ENCODE measurements at places on chromosomes 7 and 10. TPM values are rescaled to one million over a fixed set of nuclear protein-coding genes. Genes with fewer than 3 reads are reported as not detected.

The GJD4 gene
- total RNA-seq: not detected

The FXYD4 gene
- 1.1 TPM for total RNA-seq

The OPN4 gene
- total RNA-seq: not detected

The SFRP4 gene
- total RNA-seq: 6.7 TPM

The FAM13C gene
- total RNA-seq: 11.8 TPM

The VSTM2A gene
- not detected for total RNA-seq

The FBXL13 gene
- 3.0 TPM for total RNA-seq

The LRMDA gene
- 20.0 TPM for total RNA-seq

The PRSS1 gene
- total RNA-seq: not detected

The DNAH11 gene
- 3.4 TPM for total RNA-seq

The TMEM139 gene
- total RNA-seq: 25.1 TPM

The GLI3 gene
- total RNA-seq: 17.5 TPM

The FOXI2 gene
- not detected for total RNA-seq

The NAMPT gene
- 184 TPM for total RNA-seq

The GIMAP5 gene
- 41.8 TPM for total RNA-seq

The AGAP9 gene
- 6.0 TPM for total RNA-seq

The SMO gene
- total RNA-seq: 4.0 TPM

The ANXA8L1 gene
- total RNA-seq: 34.6 TPM

The PODXL gene
- total RNA-seq: 99.9 TPM

The KCNMA1 gene
- total RNA-seq: 26.3 TPM

The ST8SIA6 gene
- total RNA-seq: 13.9 TPM
